ENCODE measurements at places on chromosomes 1 and 21.

DNA sequence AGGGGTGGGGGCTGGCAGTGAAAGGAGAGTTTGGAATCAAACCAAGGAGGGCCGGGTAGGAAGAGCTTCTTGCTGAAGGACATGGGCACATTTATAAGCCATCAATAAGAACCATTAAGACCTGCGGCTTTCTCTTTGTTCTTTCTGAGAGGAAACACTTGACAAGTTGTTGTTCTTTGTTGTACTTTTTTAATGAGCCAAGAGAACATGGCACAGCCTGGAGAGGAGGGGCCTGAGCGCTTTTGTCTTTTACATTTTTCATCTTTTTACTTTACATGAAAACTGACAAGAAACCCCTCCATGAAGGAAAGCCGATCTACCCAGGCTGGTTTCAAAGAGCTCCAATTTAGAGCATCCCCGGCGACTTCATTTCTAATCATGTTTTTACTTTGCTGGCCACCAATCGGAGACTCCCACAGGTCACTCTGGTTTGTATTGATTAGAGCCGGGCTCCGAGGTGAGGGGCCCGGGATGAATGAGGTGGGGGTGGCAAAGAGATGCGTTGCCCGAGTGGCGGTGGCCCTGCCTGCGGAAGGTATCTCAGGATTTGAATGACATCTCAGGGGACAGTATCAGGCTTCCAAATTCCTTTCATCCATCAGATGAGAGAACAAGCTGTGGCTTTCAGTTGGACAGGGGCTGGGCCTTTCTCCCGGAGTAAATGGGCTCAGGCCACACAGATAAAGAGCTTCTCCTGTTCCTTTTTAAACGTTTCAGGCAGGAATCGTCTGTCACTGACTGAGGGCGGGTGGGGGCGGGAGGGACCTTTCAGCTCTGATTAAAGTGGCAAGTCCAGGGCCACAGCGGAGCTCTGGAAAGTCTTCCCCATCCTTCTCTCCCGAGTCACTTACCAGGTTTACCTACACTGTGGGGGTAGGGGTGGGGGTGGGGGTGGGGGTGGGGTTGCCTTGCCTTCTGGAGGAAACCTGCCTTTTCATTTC, 138.8 kb upstream of the ARHGEF16 start:
- DNase-seq = no peak

DNA sequence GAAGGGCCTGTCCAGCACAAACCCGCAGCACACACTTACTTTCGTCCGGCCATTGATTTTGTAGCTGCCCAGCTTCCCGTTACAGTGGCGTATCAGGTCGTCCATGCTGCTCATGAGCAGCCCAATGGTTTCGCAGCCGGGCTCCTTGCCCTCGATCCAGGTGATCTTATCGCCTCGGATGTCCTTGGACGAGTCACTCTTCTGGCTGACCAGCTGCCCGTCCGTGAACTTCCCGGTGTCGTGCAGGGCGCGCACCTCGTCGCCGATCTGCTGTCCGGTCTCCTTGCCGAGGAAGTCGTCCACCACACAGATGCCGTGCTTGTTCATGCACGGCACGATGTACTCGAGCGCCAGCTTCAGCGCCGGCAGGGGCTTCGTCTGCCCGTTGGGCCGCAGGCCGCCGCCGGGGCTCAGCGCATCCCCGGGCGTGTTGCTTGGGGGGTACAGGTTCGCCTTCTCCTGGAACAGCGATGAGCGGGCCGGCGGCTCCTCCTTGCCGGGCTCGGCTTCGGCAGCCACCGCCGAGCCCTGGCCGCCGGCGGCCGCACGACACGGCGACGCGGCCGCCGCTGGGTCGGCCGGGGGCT, 1.0 kb downstream of the EGLN1 start:
- peak; percentile 66 for DNase-seq

GRCh38 chr21:34018185-34018584, 55.2 kb upstream of the MRPS6 start:
- no peak for DNase-seq

- DNase-seq = no peak
These were observed 59.4 kb upstream of the GNG4 start for GRCh38 chr1:235709018-235709417.

- no peak for DNase-seq
These were observed 7.3 kb downstream of the IL24 start for GRCh38 chr1:206904423-206905142.

DNA sequence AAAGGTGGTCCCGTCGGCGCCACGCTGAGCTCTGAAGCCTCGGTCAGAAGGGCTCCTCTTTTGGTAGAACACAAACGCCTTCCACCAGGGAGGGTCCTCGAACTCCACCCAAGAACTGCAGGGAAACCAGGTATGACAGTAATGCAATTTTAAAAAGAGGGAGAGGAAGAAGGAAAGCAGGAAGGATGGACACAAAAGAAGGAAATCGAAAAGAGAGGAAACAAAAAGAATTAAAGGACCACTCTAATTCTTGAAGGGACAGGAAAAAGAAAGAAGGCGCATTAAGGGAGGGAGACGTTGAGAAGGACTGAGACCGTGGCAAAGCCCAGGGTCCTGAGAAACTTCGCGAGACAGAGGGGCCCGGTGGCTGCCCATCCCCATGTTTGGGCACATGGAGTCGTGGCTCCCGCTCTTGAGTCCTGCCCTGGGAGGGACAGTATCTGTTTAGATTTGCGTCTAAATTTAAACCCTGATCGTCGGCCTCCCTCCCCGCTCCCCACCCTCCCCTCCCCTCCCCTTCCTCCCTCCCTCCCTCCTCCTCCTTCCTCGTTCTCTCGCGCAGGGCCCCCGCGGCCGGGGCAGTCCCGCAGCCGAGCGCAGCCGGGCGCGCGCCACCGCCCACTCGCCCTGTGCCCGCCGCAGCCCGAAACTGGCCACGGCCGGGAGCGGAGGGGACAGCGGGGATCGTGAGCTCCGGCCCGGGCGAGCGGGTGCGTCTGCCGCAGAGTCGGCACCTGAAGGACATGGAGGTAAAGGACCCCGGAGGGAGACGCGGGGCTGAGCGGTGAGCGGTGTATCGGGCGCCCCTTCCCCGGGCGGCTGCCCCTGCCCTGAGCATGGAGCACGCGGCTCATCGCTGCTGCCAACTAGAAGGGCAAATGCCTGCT, at the start of gene RCSD1:
RCSD1 (plus strand) TSS at position 552 of the 887 bp plus-strand sequence; CDS start at position 744, 192 bp downstream.
- DNase-seq = no peak

GRCh38 chr1:150777544-150777943, 12.0 kb upstream of the CTSS start:
- no peak for DNase-seq

- DNase-seq = no peak
These were observed 459.2 kb upstream of the PKN2 start for GRCh38 chr1:88224906-88225305.

DNA sequence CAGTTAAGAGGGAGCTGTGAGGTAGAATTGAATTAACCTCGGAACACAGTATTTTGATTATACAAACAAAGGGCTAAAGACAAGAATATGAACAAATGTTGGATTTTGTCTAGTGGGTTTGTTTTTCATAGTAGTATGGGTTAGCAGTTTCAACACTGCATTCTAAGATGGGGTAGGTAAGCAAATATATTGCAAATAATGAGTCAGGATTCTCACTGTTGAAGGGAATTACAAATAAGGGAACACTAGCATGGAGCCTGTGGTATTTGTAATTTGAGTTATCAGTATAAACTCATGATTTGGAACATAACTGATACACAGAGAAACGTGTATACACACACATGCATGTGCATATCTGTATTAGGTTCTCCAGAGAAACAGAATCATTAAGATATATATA, 44.5 kb downstream of the CD55 start:
- no peak for DNase-seq

DNA sequence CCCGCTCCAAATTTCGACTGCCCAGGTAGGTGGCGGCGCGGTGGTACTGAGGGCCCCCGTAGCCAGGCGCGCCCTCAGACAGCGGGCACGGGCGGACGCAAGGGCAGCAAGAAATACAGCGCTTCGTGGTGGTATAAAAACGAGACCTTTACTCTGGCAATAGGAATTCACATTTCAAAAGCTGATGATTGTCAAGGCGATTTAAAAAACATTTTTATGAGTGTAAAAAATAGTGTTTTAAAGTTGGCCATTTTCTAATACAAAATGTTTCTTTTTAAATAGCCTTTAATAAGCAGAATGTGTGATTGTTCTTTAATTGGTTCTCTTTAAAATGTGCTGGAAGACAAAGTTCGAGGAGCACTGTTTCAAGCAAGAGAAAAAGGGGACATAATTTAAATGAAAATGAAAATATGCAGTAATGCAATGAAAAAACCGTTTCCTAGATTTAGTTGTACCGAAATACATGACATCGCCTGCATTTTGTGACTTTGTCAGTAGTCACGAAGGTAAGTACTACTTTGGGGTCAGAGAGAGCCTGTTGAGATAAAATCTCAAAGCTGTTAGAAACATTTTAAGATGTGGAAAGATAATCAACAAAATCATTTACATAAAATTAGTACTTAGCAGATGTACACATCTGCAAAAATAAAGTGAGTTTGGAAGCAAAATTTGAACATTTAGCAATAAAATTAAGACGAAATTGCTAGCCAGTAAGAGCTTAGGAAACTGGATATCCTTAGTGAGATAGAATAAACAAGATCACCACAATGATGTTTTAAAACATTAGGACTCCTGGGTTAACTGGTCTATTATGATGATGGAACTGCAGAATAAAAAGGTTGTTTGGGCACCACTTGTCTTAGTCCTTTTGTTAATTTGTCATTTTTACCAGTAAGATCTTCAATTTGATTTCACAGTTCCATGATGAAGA, 1.1 kb upstream of the PSMG1 start:
- peak; percentile 13 for DNase-seq

Measured in hematopoietic multipotent progenitor cell treated with erythropoietin and hydrocortisone succinate and interleukin-3 and kit ligand, for 17 days (in vitro differentiated cells).